ENCODE measurements at places on chromosomes 5 and 9. TPM values are rescaled to one million over a fixed set of nuclear protein-coding genes. Genes with fewer than 3 reads are reported as not detected.

DNA sequence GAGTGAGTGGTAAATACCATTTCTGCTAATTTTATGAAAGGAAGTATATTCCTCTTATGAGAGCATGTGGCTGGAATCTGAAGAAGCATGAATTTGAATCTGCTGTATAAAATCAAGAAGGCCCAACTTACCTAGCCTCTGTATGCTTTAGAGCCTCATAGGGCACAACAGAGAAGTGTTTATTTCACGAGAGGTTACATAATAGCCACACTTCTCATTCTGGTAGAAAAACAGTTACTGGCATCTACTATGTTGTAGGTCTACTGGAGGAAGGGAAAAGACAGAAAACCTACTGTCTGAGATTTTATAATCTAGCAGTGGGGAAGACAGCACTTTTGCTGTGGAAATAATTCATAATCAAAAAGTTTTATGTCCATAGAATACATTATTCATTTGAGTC lies 172.6 kb upstream of the ZNF608 start:
- no peak for DNase-seq

DNA sequence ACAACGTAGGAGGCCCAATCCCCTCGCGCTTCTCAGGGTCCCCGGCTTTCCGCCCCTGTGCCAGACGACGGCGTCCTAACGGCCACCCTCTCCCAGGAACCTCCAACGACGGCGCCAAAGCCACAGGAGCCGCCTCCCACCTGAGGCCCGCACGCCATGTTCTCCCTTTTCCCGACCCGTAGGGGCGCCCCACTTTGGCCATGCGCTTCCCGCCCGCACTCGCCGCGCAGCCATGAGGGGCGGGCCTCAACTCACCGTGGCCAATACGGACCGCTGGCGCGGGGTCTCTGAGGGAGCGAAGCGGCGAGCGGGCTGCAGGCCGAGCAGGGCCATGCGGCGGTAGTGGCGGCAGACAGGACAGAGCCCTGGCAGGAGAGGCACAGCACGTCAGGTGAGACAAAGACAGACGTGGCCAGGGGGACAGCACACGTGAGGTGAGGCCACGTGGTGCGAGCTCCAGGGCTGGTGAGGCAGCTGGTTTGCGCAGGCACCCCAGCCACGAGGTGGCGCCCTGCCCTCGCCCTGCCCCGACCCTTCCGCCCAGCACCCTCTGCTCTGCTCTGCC lies 1005.5 kb upstream of the PTPRD start:
- DNase-seq = no peak

GRCh38 chr5:50886657-50887345 lies 220.4 kb downstream of the PARP8 start:
- DNase-seq = no peak

- no peak for DNase-seq
These were observed 31.7 kb upstream of the IRX2 start for GRCh38 chr5:2783223-2783622.

GRCh38 chr9:2319421-2319820 lies 302.2 kb upstream of the VLDLR start:
- no peak for DNase-seq

GRCh38 chr5:5420251-5420650 lies 2.2 kb upstream of the ICE1 start:
- DNase-seq = no peak

DNA sequence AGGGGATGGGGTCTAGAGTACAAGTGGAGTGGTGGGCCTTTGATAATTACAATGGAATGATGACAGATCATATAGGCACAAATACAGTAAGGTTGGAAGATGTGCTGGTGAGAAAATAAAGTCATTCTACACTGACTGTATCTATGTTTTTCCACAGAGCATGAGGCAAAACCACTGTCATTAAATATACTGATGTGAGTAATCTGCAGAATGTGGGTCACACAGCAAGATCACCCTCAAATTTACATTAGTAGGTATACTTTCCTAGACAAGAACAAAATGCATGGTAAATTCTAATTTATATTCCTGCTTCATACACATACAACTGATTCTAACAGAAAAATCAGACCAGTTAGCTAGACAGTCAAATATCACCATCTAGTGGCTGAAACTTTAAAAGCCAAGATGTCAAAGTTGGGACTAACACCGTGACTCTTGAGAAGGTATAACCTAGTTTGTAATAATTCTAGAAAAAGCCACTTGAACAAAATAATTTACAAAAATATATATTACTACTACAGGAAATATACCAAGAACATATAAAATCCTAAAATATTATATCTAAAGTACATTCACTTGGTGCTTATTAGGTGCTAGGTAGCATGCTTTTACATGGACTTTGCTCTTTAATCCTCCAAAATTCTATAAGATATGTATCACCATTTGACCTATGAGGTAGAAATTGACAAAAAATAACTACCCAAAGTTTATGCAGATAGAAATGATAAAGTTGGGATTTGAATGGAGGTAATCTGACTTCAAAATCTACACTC lies 19.5 kb downstream of the TTC33 start:
- DNase-seq = peak; percentile 75

DNA sequence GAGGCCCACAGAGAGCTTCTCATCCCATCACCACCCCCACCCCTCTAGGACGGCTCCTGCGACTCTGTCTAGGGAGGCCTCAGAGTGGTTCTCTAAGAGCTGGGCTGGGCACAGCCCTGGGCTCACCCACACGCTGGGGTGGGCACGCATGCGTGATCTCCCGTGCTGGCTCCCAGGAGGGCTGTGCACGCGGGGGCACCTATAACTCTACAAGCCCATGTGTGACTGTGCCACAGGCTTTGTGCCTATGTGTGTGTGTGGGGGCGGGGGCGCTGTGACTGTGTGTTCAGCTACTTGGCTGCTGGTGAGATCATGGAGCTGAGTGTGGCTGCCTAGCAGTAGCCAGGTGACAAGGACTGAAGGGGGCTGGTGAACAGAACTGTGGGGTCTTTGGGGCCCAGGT lies 32.2 kb downstream of the NDUFA8 start:
- no peak for DNase-seq

GRCh38 chr9:110143950-110144545 lies 63.9 kb downstream of the C9orf152 start:
- no peak for DNase-seq

DNA sequence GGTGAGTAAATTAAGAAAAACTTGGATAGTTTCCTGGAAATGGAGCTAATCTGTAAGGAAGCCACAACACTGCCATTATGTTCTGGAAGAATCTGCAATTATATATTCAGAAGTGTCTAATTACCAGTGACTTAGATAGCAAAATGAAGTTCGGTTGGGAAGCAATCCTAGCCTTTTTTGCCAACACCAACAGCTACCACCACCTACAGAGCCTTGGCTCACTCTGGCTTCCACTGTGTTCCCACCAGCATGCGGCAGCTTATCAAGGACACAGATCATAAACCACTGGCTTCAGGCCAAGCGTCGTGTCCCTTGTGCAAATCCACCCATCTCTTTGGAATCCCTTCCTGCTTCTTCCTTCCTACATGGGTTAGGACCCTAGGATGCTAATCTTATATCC lies 118.0 kb upstream of the PCA3 start:
- peak; percentile 69 for DNase-seq

GRCh38 chr9:111839987-111840386 lies 45.2 kb upstream of the SHOC1 start:
- peak; percentile 45 for DNase-seq

DNA sequence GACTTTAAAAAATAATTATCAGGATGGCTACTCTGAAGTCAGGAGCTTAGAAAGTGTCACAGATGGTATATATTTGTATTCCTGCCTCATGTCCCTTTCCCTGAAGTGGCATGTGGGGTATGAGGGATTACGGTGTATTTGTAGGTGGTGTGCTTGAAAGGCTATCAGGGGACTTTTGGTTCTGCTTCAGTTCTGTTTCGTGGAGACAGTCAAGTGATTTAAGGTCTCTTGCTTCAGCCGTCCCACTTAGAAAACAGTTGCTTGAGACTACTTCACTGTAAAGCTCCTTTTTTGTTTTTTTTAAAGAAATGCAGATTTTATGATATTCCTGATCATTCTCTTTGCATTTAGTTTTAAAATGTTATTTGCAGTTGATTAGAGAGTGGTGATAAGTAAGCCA lies 18.3 kb downstream of the PARP8 start:
- no peak for DNase-seq

DNA sequence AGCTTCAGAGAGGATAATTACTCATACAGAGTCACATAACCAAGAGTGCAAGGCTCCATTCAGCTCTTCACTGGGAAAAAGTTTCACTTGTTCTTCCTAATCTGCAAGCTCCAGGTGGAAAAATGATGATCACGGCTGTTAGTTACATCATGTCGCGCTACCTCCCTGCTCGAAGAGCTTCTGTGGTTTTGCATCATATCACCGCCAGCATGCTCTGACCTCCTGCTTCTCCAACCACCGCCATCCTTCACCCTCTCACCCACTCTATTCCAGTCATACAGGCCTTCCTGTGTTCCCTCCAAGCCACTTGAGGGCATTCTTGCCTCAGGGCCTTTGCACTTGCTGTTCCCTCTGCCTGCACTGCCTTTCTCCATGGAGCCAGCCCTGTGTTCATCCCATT lies 47.1 kb downstream of the COL27A1 start:
- DNase-seq = no peak

DNA sequence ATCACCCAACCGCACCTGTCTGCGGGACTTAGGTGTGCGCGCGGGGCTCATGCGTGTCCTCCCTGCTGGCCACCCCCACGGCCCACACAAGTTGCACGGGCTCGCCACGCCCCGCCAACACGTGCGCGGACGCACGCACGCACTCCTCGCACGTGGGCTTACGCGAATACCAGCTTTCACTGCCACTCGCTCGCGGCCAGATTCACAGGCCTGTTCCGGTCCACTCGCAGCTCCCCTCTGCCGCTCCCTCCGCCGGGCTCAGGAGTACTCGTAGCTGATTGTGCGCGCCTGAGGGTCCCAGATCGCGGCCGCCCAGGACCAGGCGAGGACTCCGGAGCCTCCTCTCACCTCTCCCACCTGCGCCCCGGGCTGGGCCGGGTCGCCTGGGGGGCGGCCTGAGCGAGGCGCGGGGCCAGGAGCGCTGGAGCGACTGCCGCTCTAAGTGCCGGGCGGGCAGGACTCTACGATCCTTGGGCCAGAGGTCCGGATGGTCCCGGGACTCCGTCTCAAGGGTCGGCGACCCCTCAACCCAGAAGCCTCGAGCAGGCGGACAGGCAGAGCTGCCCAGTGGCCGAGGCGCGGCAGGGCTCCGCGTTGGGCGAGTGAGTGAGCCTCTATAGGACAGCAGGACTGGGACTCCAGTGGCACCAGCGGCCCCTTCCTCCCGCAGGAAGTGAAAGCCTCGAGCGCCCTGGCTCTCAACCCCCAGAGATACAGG lies 3.4 kb downstream of the PCDHGC5 start:
- DNase-seq = no peak

DNA sequence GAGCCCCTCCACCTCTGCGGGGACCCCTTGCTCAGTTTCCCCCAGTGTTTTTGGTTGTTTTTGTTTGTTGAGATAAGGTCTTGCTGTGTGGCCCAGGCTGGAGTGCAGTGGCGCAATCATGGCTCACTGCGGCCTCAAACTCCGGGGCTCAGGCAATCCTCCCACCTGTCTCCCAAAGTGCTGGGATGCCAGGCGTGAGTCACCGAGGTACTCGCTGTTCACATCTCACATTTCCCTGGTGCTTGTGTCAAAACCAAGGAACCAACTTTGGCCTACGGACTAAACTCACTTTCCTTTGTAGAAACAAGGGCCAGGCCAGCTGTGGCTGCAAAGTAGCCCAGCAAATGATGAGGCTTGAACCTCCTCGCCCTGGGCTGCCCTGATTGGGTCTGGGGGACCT lies 9.7 kb upstream of the AJM1 start:
- DNase-seq = no peak

- no peak for DNase-seq
These were observed 1.0 kb upstream of the CACFD1 start for GRCh38 chr9:133458643-133459312.

GRCh38 chr9:16345902-16346301 lies 524.6 kb downstream of the BNC2 start:
- no peak for DNase-seq

GRCh38 chr5:131589510-131590348 lies 45.3 kb downstream of the RAPGEF6 start:
- peak; percentile 50 for DNase-seq

DNA sequence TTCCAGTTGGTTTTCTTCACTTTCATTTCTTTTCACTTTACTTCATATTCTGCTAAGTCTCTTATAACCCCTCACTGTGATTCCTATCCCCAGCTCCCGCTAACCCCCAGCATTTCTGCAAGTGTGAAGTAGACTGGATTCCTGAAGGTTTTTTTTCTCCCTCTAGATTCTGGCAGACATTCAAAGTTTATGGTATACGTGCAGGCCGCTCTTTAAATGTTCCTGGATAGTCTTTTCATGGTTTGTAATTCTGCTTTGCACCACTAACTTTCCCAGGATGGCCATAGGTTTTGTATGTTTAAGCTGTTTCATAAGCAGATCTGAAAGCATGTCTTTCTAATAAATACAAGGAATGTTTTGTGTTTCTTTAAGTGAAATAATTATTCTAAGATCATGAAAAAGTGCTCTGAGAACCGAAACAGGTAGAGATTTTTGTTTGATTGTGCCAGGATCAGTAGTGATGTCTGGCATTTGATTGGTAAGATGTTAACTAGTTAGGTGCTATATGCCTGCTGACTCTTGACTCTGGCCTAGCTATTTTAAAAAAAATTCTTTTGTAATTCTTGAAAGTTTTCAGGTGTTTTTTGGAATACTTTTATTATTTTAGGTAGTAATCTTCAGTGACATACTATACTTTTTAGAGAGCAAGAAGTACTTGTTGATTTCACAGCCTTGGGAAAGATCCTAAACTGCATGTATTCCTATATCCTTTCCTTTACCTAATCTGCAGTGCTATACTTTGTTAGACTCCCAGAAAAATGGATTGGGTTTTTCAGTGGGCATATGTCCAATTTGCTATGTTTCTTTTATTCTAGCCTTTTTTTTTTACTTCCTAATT lies 29.7 kb downstream of the CNOT6 start:
- no peak for DNase-seq

- no peak for DNase-seq
These were observed 44.2 kb upstream of the MAST4 start for GRCh38 chr5:66551945-66552344.

DNA sequence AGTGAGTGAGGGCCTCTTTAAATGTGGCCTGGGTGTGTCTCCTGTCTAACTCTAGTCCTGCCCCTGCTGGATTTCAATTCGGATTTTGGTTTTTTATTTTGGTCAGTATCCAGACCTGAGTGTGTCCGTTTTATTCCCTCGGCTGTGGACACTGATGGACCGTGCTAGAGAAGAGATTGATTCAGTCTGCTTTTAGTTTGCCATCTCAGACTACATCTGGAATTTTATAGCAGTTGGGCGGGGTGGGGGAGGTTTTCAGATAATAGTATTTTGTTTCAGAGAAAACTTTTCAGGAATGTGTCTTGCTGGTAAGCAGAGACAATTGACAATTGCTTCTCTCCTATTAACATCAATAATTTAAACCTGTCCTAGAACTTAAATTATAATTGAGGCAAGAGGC lies 308.1 kb downstream of the ARHGAP26 start:
- no peak for DNase-seq

- DNase-seq = no peak
These were observed at the start of gene CD72 for GRCh38 chr9:35618325-35618727. CD72 (minus strand) TSS chr9:35618413; CDS start chr9:35618303, 110 bp downstream.

The MYORG gene
- total RNA-seq = 1.5 TPM

The OLFM1 gene
- total RNA-seq = not detected

The C5orf47 gene
- total RNA-seq = not detected

The OR2S2 gene
- total RNA-seq = not detected

The GPR151 gene
- not detected for total RNA-seq

The FYB1 gene
- not detected for total RNA-seq

The SCGB3A2 gene
- total RNA-seq = not detected

The NPDC1 gene
- 8.2 TPM for total RNA-seq

The DMRT3 gene
- total RNA-seq = not detected

The SMIM33 gene
- not detected for total RNA-seq

The SOWAHA gene
- total RNA-seq = 0.10 TPM

The CATSPER3 gene
- not detected for total RNA-seq

The PCDHA1 gene
- not detected for total RNA-seq

The BHMT2 gene
- total RNA-seq = not detected

Data from M059J (cell line).